Bladder microvascular endothelial cell (primary cell): ENCODE measurements at places on chromosomes 6 and 20. TPM values are rescaled to one million over a fixed set of nuclear protein-coding genes. Genes with fewer than 3 reads are reported as not detected.

The CLPSL1 gene
- total RNA-seq, result not detected in 2 replicates

The C20orf144 gene
- total RNA-seq, result under 0.01 TPM in 1 of 2 replicates, not detected in the other

The SLC17A3 gene
- not detected in 2 replicates for total RNA-seq

The UBE2C gene
- total RNA-seq, result 8.9 and 20.7 TPM in 2 replicates

The SUPT3H gene
- 5.5 and 6.4 TPM in 2 replicates for total RNA-seq

The PCMT1 gene
- total RNA-seq, result 102 and 115 TPM in 2 replicates

The ACOT13 gene
- 3.9 and 8.9 TPM in 2 replicates for total RNA-seq

The HLA-DRB1 gene
- 4.2 and 55.4 TPM in 2 replicates for total RNA-seq

The SNRNP48 gene
- total RNA-seq, result 10.0 and 20.8 TPM in 2 replicates

The EGFL8 gene
- 0.81 and 2.0 TPM in 2 replicates for total RNA-seq

The VEGFA gene
- total RNA-seq, result 2.6 and 12.5 TPM in 2 replicates

The UBD gene
- 7.0 and 231 TPM in 2 replicates for total RNA-seq

The HSPA12B gene
- 11.1 and 17.6 TPM in 2 replicates for total RNA-seq

The FAM110A gene
- 0.97 and 2.0 TPM in 2 replicates for total RNA-seq

The ID1 gene
- total RNA-seq, result 282 and 476 TPM in 2 replicates

The ADGRF1 gene
- total RNA-seq, result not detected in 2 replicates

The NFATC2 gene
- 2.1 and 7.5 TPM in 2 replicates for total RNA-seq

The COL9A1 gene
- not detected in 2 replicates for total RNA-seq

The HLA-DOA gene
- 0.16 TPM in 1 of 2 replicates, not detected in the other for total RNA-seq

The CST4 gene
- not detected in 2 replicates for total RNA-seq

The MTHFD1L gene
- 16.8 and 61.2 TPM in 2 replicates for total RNA-seq

The PSORS1C1 gene
- total RNA-seq, result 5.7 and 8.1 TPM in 2 replicates

The NR2E1 gene
- total RNA-seq, result not detected in 2 replicates

The DTNBP1 gene
- total RNA-seq, result 25.0 and 28.7 TPM in 2 replicates

The SLC22A2 gene
- total RNA-seq, result not detected in 2 replicates

The FABP7 gene
- not detected in 2 replicates for total RNA-seq
